GM23248 (cell line): ENCODE measurements at places on chromosomes 3 and 15. TPM values are rescaled to one million over a fixed set of nuclear protein-coding genes. Genes with fewer than 3 reads are reported as not detected.

The NRROS gene
- not detected in 2 replicates for polyA plus RNA-seq

The CPEB1 gene
- polyA plus RNA-seq: 5.6 and 5.7 TPM in 2 replicates

The PP2D1 gene
- 0.16 TPM in 1 of 2 replicates, not detected in the other for polyA plus RNA-seq

The PRTG gene
- polyA plus RNA-seq: not detected in 2 replicates

The PCOLCE2 gene
- polyA plus RNA-seq: 45.4 and 48.5 TPM in 2 replicates

The WDR49 gene
- not detected in 2 replicates for polyA plus RNA-seq

The C3orf49 gene
- not detected in 2 replicates for polyA plus RNA-seq

The GRK7 gene
- 0.08 TPM in 1 of 2 replicates, not detected in the other for polyA plus RNA-seq

The ZNF639 gene
- 26.8 and 27.9 TPM in 2 replicates for polyA plus RNA-seq

The FAM3D gene
- not detected in 2 replicates for polyA plus RNA-seq

The LRRC49 gene
- 7.6 and 8.3 TPM in 2 replicates for polyA plus RNA-seq

The PTH1R gene
- polyA plus RNA-seq: 0.37 and 0.60 TPM in 2 replicates

The CBLB gene
- 36.4 and 41.9 TPM in 2 replicates for polyA plus RNA-seq

The CADPS gene
- 1.6 and 3.0 TPM in 2 replicates for polyA plus RNA-seq

The CEP97 gene
- polyA plus RNA-seq: 3.3 and 4.3 TPM in 2 replicates

The PDZRN3 gene
- polyA plus RNA-seq: 22.3 TPM in 2 replicates

The CCR9 gene
- polyA plus RNA-seq: not detected in 2 replicates

The HDC gene
- polyA plus RNA-seq: not detected in 2 replicates

The CD86 gene
- polyA plus RNA-seq: not detected in 2 replicates

The PLCB2 gene
- polyA plus RNA-seq: 1.1 TPM in 2 replicates

The ZNF620 gene
- 0.42 and 0.86 TPM in 2 replicates for polyA plus RNA-seq

The AKAP13 gene
- polyA plus RNA-seq: 22.5 and 26.5 TPM in 2 replicates

The TUSC7 gene
- polyA plus RNA-seq: 0.21 TPM in 1 of 2 replicates, not detected in the other

The IQSEC1 gene
- polyA plus RNA-seq: 5.1 and 5.2 TPM in 2 replicates

The RTF1 gene
- 58.6 and 61.7 TPM in 2 replicates for polyA plus RNA-seq

The ATP13A4 gene
- polyA plus RNA-seq: not detected in 2 replicates

The FBXW12 gene
- not detected in 2 replicates for polyA plus RNA-seq

The INKA1 gene
- 7.2 and 7.9 TPM in 2 replicates for polyA plus RNA-seq

The ADCY5 gene
- polyA plus RNA-seq: 0.09 TPM in 2 replicates

The IQGAP1 gene
- polyA plus RNA-seq: 97.4 and 101 TPM in 2 replicates

The CPB1 gene
- polyA plus RNA-seq: not detected in 2 replicates

The CCDC39 gene
- not detected in 2 replicates for polyA plus RNA-seq

The TRAT1 gene
- polyA plus RNA-seq: not detected in 2 replicates

The ITGA11 gene
- polyA plus RNA-seq: 312 TPM in 2 replicates

The CYP19A1 gene
- 0.85 and 1.2 TPM in 2 replicates for polyA plus RNA-seq

The TMEM212 gene
- polyA plus RNA-seq: not detected in 2 replicates

The OIP5 gene
- 7.8 and 8.6 TPM in 2 replicates for polyA plus RNA-seq

The GOLGA8S gene
- polyA plus RNA-seq: not detected in 2 replicates

The LRRIQ4 gene
- polyA plus RNA-seq: not detected in 2 replicates

The IMPG2 gene
- polyA plus RNA-seq: 0.04 TPM in 1 of 2 replicates, not detected in the other

The GABRR3 gene
- not detected in 2 replicates for polyA plus RNA-seq

The PARP14 gene
- 4.5 and 5.6 TPM in 2 replicates for polyA plus RNA-seq

The ITIH1 gene
- polyA plus RNA-seq: not detected in 2 replicates

The GOLGA6L9 gene
- 0.44 and 0.65 TPM in 2 replicates for polyA plus RNA-seq

The PAK6 gene
- not detected in 2 replicates for polyA plus RNA-seq

The UPK1B gene
- not detected in 2 replicates for polyA plus RNA-seq

The SCG5 gene
- polyA plus RNA-seq: 19.5 and 20.5 TPM in 2 replicates

The BNC1 gene
- 4.1 and 4.3 TPM in 2 replicates for polyA plus RNA-seq
